Heart left ventricle (tissue), 16 donors: ENCODE measurements at places on chromosomes 16 and 17. TPM values are rescaled to one million over a fixed set of nuclear protein-coding genes. Genes with fewer than 3 reads are reported as not detected.

ALOX12B gene
- not detected for polyA plus RNA-seq

TK1 gene
- 0.91 TPM for polyA plus RNA-seq

CHAD gene
- not detected for polyA plus RNA-seq

IGSF6 gene
- polyA plus RNA-seq = 0.71 TPM

BCAS3 gene
- 4.5 TPM for polyA plus RNA-seq

HOXB3 gene
- 0.61 TPM for polyA plus RNA-seq

KRTAP4-4 gene
- not detected for polyA plus RNA-seq

MPP3 gene
- polyA plus RNA-seq = 45.4 TPM

TUBB3 gene
- polyA plus RNA-seq = 0.19 TPM

ACAP1 gene
- polyA plus RNA-seq = 6.1 TPM

CDC27 gene
- polyA plus RNA-seq = 37.4 TPM

ACSM2A gene
- not detected for polyA plus RNA-seq

GRCh38 chr17:4899341-4900230, at the start of gene C17orf107:
Gene C17orf107, plus strand, starts transcription at chr17:4899536. Its CDS starts 227 bp downstream, at chr17:4899763.
- DNase-seq = peak; percentile 82

DNA sequence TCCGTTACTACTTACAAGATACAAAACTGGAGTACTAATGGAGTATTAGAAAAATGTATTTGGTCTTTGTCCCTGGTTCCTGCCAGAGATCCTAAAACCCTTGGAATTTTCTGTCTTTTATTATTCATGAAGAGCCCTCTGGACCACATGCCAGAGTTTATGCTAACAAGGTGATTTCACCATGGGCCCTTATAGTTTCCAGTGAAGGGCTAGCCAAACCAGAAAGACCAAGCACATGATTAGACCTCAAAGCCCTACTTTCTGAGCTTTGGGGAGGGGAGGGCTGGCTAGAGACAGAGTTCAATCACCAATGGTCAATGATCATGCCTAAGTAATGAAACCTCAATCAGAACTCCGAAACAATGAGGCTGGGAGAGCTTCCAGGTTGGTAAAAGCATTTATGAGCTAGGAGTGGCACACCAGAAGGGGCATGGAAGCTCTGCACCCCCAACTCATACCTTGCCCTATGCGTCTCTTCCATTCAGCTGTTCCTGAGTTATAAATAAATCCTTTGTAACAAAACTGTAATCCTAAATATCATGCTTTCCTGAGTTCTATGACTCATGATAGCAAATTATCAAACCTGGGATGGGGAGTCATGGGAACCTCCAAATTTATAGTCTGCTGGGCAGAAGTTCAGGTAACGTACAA, 10.4 kb downstream of the DCUN1D3 start:
- DNase-seq = no peak

- no peak for DNase-seq
These were observed 297.7 kb downstream of the SEC14L1 start for GRCh38 chr17:77438241-77439188.

- no peak for DNase-seq
These were observed 17.7 kb upstream of the C16orf95 start for GRCh38 chr16:87334651-87335624.

GRCh38 chr16:71367241-71367976, 8.9 kb downstream of the CALB2 start:
- no peak for DNase-seq

DNA sequence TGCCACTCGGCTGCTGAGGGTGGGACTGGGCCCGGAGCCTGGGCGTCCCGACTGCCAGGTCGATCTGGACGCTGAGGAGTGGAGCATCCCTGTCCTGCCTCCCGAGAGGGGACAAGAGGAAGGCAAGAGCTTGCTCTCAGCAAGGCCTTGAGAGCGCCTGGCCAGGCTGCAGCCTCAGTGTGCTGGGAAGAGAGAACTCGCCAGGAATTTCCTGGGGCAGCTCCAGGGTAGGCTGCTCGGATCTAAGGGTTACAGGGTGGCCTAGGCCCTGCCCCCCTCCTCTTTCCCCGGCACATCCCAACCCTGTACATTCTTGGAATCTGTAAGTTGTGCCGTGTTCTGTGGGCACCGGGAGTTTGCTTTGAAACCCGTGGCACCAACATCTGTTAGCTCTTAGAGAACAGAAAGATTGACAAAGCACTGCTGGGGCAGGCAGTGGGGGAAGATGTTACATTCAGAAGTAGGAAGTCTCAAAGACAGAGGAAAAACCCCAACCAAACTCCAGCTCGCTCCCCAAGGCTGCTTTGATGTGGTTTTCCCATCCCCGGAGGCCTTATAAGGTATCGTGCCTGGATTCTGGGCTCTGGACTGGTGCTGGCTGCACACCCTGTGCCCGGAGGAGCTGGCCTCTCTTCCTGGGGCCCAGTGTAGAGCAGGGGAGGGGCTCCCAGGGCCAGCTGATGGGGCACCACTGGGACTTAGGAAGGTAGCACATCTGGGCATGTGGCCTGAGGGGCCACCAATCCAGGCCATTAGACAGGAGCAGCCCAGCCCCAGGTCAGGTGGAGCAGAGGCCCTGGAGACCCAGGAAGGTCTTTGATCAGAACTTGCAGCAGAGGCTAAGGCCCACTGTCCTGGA, 55.2 kb downstream of the NKD1 start:
- DNase-seq = no peak

DNA sequence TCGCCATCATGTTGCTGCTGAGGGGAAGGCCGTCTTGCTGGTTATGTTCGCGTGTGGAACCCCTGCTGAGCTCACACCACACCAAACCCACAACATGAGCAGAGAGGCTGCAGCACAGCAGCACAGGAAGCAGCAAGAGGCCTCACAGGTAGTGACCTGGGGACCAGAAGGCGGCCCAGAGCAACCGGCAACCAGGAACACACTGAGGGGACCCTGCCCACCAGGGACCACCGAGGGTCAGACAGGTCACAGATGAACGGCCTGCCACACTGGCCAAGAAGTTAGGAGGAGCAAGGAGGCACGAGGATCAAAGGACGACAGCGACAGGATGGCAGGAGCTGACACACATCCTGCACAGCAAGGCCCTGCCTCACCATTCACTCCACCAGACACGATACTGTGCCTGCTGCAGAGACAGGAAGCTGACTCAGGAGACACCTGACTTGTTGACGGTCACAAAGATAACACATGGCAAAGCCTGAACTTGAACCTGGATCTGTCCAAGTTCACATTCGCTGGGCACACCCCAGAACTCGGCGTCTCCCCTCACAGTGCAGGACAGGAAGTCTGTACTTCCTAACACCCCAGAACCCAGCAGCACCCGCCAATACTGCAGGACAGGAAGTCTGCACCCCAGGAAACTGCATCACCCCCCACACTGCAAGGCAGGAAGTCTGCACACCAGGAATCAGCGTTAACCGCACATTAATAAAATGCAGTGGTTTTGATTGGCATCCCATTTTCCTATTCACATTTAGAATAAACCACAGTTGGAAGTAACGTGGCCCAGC, 98.5 kb downstream of the ZNF778 start:
- peak; percentile 57 for DNase-seq

- no peak for DNase-seq
These were observed 349 bp upstream of the SLC6A2 start for GRCh38 chr16:55655381-55655896.

DNA sequence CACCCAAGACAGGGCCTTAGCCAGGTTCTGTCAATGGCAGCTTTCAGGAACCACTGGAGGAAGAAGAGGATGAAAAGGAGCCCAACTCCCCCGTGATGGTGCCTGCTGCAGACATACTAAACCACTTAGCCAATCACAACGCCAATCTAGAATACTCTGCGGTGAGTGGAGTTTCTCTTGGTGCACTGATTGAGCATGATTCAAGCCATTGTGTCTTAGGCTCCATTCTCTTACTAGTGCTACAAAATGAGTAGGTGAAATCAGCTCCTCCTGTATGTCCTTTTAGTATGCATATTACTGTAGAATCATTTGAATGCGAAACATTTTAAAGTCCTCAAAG, 1.4 kb downstream of the SETD6 start:
- no peak for DNase-seq

GRCh38 chr17:76492989-76493501, 8.2 kb downstream of the RHBDF2 start:
- DNase-seq = peak; percentile 83

GRCh38 chr17:71111460-71111859, 942.1 kb downstream of the KCNJ2 start:
- no peak for DNase-seq

- DNase-seq = no peak
These were observed 347.6 kb downstream of the WWOX start for GRCh38 chr16:78446992-78447563.

DNA sequence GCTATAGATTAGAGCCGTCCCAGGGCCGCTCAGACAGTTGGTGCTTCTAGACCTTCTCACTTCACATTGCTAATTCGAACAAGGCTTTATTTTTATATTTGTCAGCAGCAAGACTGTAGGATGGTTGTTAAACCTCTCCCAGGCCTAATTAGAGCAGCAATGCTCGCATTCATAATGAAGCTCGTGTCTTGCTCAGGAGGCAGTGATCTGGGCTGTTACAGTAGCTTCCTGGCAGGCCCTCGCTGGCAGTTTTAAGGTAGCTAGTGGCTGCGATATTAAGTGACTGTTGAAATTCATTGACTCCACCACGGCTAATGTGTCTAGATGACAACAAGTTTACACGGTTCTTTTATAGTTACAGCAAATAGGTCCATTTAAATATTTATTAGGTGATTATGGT, 23.2 kb upstream of the ANKFN1 start:
- no peak for DNase-seq

GRCh38 chr16:2083876-2084780, 36.3 kb downstream of the TSC2 start:
- no peak for DNase-seq

- DNase-seq = no peak
These were observed 39.7 kb upstream of the PVALEF start for GRCh38 chr17:81125573-81126081.

DNA sequence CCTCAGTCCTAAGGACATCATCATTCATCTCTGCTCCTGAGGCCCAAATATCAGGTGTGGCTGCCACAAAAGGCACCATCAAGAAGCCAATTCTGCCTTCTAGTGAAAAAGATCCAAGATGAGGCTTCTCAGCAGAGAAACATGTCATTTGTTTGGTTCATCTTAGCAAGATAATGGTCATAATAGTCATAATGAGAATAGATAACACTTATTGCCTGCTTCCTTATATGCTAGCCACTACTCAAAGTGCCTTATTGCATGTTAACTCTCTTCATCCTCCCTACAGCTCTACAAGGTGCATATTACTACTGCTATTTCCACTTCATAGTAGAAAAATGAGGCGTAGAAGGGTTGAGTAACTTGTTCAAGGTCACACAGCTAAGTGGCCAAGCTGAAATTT, 45.0 kb upstream of the MRPS23 start:
- no peak for DNase-seq

DNA sequence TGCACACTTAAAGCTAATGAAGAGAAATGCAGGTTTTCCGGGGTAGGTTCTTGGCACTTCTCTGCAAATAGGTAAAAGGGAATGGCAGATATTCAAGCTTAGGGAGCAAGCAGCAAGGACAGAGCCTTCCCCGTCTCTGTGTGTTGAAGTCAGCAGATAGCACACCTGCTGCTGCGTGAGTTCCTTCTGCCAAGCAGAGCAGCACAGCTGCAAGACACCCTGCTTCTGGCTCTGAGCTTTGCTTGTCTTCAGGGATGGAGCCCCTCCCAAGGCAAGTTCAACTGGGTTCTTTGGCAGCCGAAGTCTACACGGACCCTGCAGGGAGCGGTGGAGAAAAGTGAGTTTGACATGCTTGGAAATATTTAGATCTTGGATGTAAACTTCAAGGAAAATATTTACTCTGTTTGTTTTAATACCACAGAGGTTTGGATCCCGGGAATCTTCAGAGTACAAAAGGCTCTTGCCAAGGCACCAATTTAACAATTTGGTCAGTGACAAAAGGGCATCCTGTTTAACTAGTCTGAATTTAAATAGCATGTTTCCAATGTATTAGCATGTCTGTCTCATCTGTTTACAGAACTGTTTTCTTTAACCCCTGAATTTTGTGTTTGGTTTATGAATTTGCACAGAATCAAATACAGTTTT, 113.4 kb upstream of the KCNJ16 start:
- DNase-seq = no peak

GRCh38 chr17:52653014-52653413, 494.5 kb upstream of the CA10 start:
- DNase-seq = no peak

- no peak for DNase-seq
These were observed 44.8 kb upstream of the GNG13 start for GRCh38 chr16:845351-845745.

GRCh38 chr17:80984749-80985148, 6.9 kb upstream of the CHMP6 start:
- no peak for DNase-seq

DNA sequence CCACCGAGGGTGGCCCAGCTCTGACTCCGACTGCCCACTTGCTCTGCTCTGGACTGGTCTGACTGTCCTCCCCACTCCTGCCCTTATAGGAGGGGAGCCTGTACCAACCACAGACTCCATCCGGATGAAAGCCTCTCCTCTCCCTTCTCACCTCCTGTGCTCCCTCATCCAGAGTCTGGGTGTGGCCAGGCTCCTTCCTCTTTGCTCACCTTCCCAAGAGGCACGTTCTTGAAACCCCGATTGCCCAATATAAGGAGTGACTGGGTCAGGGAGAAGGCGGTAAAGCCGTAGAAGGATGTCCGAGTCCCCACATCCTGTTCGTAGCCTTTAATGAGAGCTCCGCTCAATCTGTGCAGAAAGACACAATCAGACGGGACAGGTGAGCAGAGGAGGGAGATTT, 17.1 kb downstream of the ST6GALNAC1 start:
- no peak for DNase-seq

DNA sequence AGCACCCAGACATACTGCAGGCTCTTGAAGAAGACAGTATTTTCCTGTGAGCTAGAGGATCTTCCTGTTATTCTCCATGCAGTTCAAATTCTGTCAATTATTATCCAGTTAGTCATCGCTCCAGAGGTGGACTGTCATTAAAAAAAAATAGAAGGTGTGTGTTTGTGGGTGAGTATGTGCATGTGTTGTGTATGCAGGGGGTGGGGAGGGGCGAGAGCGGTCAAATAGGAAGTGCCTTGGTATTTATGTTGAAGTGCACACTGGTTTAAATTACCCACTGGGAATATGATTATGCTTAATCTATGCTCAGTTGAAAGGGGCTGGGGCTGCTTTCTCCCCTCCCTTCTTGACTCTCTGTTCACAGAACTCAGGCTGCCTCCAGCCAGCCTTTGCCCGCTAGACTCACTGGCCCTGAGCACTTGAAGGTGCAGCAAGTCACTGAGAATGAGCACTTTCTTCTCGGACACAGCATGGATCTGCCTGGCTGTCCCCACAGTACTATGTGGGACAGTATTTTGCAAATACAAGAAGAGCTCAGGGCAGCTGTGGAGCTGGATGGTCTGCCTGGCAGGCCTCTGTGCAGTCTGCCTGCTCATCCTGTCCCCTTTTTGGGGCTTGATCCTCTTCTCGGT, at the start of gene HSD17B2:
Gene HSD17B2, plus strand, starts transcription at position 273 of the 632 bp plus-strand sequence. Its CDS starts 172 bp downstream, at position 445.
- no peak for DNase-seq

GRCh38 chr17:16123531-16123930, 91.8 kb downstream of the NCOR1 start:
- no peak for DNase-seq

DNA sequence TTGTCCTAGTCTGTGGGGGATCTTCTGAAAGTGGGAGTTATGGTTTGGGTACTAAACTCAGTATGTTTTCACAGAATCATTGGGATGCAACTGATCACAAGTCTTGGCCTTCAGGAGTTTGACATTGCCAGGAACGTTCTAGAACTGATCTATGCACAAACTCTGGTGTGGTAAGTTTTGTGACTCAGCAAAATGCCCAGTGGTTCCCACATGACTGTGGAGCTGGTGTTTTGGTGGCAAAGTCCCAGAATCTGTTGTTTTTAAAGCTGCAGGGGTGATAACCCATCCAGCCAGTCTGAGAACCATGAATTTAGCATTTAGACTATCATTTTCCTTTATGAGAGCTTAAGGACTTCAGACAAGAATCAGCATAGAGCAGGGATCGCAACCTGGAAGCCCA, 40.6 kb downstream of the GDE1 start:
- DNase-seq = no peak

GRCh38 chr16:77873066-77873465, 84.7 kb downstream of the VAT1L start:
- DNase-seq = no peak
